ENCODE measurements at places on chromosomes 6 and 20.

- peak; percentile 33 for DNase-seq
Observed at GRCh38 chr6:7909323-7910276, 988 bp downstream of the TXNDC5 start.

DNA sequence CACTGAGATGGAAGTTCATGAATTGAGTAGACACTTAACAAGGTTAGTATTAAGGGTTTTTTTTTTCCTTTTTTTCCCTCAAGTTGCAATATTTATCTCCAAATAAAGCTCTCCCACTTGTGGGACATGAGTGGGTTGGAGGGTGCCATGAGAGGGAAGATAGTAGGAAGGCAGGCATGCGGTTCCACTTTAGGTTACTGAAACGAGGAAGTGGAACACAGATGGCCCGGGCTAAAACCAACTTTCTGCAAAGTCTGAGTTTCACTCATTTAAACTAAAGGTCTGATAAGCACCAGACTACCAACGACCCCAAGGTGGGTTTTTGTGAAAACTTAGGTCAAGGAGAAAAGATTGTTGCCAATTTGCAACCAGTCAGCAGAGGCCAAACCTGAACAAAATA lies 42.2 kb downstream of the TBC1D7 start:
- DNase-seq = no peak

- no peak for DNase-seq
Observed at GRCh38 chr6:117550078-117550600, 52.2 kb downstream of the GOPC start.

DNA sequence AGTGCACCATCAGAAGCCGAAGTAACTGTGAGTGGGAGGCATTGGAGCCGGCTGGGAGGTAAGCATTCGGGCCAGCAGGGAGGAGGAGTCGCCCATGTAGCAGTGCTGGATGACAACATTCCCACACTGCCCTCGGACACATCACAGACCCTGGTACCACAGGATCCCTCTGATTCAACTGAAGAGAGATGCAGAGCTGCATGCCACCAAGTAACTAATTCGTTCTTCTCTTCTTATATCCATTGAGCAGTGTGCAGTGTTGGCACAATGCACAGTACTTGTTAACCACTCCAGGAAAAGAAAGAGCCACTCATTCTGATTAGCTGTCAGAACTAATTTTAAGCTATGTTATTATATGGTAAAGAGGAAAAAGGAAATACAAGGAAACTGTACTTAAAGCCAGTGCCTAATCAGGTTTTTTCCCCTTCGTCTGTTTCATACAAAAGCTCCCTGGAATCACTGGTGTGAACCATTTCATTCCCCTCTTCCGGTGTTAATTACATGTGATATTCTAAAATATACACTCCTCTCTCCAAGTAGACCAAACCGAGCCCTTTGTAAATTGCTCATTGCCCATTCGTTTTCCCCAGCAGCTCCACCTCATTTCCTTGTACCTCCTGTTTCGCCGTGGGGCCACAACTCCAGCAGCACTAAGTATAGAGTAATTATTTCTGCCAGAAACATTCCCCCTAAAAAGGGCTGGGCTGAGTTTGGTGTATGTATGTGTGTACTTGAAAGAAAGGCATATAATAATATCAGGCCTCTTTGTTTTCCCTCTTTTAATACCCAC lies 32.4 kb upstream of the ADTRP start:
- no peak for DNase-seq

- DNase-seq = no peak
Observed at GRCh38 chr6:152341596-152341995, 295.6 kb downstream of the SYNE1 start.

GRCh38 chr20:41182296-41183212 lies 45.2 kb downstream of the PLCG1 start:
- no peak for DNase-seq

GRCh38 chr20:40865095-40865494 lies 163.5 kb upstream of the TOP1 start:
- DNase-seq = no peak

GRCh38 chr6:154763650-154764049 lies 30.4 kb downstream of the SCAF8 start:
- DNase-seq = no peak

GRCh38 chr6:155493694-155494143 lies 38.1 kb upstream of the NOX3 start:
- no peak for DNase-seq

- DNase-seq = no peak
Observed at GRCh38 chr20:39961637-39962244, 727.3 kb downstream of the MAFB start.

GRCh38 chr6:26561533-26562466 lies 23.6 kb downstream of the HMGN4 start:
- DNase-seq = no peak

- no peak for DNase-seq
Observed at GRCh38 chr6:48388044-48388443, 277.0 kb upstream of the PTCHD4 start.

DNA sequence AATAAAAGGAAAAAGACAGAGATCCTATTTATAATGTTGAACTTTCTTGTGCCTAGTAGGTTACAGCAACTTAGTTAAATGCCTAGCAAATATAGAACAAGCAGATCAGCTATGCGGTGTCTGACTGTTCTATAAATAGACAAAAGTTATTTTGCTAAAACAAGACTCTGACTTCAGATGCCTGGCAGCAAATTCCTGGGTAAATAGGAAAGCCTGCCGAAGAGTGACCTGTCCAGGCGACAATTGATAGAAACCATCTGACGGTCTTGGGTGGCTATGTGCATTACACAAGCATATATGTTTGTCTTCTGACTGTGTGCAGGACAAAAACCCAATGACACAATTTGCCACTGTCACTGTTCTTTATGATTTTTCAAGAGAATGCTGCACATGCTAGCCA lies 38.0 kb upstream of the PDE10A start:
- DNase-seq = no peak

- DNase-seq = no peak
Observed at GRCh38 chr6:47669684-47670513, 28.5 kb upstream of the ADGRF4 start.

- no peak for DNase-seq
Observed at GRCh38 chr6:135230711-135231468, 49.8 kb downstream of the MYB start.

- DNase-seq = no peak
Observed at GRCh38 chr6:166516251-166516884, 70.1 kb downstream of the RAMACL start.

DNA sequence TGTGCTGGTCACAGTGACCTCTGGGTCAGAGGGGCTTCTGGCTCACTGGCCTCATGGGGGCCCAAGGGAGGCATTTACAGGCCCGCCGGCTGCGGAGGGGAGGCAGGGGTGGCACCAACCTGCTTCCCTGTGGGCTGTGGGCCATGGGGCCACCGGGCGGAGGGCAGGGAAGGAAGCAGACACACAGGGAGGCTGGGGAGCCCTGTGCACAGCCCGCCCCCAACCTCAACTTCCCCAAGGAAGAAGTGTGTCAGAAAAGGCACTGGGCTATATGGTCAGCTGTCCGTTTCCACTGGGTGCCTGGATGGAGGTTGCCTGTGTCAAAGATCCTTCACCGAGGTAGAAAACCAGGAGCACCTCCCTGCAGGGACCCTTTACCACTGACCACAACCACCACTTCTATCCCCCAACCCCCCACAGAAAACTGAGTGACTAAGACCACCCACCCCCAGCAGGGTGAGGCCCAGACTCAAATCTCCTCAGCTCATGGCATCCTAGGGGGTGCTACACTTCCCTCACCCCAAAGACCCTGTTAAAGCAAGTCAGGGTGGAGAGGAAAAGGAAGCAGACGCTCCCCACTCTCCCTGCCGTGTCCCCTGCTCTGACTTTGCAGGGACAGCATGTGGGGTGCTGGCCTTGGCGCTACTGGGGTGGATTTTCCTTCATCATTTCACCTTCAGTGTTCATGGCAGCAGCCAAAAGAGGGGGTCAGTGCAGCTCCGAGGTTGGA lies 5.6 kb downstream of the CST3 start:
- no peak for DNase-seq

GRCh38 chr6:90319979-90320685 lies 23.5 kb upstream of the BACH2 start:
- no peak for DNase-seq

DNA sequence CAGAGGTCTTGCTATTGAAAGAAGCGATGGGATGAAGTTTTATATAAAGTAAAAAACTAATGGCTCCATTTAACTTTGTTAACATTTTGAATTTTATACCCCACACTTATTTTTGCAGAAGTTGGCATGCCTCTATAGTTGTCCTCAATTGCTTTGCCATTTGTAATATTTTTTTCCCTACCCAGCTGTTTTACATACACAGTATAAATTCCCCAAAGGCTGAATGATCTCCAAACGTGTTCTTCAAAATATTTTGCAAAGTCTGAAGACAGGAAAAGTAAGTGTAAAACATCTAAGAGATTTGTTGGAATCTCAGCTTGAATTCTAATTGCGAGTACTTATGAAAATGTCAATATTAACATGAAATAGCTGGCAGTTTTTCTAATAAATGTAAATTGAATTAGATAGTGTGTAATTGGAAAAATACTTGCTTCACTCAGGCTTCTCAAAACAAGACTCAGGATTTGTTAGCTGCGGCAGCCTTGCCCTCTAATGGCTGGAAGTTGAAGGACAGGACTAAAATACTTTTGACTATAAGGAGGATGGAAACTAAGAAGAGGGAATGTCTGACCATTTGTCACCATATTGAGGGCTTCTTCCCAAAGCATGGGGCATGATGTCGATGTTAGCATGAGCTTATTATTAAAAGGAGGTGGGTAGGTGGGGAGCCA lies 226.8 kb downstream of the UST start:
- DNase-seq = no peak

DNA sequence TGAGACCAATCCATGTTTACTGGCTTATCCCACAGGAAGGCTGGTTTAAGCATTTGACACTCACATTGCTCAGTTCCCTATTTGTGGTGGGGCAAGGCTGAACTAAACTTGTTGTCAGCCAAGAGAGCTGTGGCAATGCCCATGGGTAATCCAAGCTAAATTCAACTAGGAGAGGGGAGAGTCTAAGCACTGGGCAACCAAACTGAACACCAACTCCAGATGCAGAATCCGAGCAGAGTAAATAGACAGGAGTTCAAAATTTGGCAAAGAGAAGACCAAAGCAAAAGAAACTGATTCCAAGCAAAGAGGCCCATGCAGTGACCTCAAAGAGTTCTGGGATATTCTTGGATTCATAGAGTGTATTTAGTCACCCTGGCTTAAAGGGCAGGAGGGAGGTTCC lies 106.5 kb upstream of the NT5E start:
- DNase-seq = no peak

- no peak for DNase-seq
Observed at GRCh38 chr20:8309634-8310033, 177.6 kb downstream of the PLCB1 start.

GRCh38 chr6:129661536-129662405 lies 48.2 kb downstream of the ARHGAP18 start:
- no peak for DNase-seq

- no peak for DNase-seq
Observed at GRCh38 chr6:118930680-118931079, 4.3 kb downstream of the MCM9 start.

DNA sequence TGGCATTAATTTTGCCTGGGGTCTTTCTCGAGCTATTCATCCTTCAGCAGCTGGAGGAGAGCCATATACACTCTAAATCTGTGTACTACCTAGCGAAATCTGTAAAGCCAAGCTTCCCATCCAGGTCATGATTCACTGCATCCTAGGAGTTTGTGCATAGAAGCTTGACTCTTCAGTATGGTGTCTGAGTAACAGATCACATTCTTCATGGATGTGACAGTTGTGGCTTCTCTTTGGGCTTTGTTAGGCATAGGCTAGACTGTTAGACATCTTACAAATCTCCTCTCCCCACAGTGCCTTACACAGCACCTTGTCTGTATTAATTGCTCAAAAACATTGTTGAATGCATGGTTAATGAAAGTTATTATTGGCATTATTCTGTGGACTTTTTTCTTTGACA lies 177.0 kb downstream of the EYA4 start:
- DNase-seq = no peak

- DNase-seq = no peak
Observed at GRCh38 chr6:70282312-70282918, 20.5 kb downstream of the COL9A1 start.

DNA sequence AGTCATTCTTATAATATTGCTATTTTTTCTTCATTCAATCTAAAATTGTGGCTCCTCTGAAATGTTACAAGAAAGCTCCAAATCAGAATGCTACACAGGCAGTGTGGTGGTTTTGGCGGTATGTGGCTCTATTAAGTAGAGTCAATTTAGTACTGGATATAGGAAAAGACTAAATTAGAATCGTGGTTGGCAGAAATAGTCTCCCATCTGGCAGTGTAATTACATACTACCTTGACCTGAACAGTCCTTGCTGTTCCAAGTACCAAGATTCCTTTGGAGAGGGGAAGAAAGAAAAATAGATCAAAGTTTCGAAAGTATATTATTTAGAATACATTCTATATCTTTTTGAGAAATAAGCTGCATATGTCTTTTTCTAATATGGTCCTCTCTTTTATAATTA lies 78.2 kb downstream of the C6orf118 start:
- no peak for DNase-seq

DNA sequence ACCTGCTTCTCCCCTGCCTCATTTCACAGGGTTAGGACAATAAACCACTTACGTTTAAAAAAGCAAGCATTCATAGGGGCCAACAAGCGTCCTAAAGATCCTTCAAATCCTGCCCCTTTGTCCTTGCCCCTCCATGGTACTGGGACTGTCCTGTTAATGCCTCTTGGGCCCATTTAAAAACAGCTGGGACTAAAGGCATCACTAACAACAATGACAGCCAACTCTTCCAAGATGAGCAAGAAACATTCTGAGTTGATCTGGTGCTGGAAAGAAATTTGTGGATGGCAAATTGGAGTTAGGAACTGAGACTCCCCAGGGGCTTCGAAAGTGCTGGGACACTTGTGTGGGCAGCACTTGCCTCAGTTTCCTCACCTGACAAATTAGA lies 93.4 kb downstream of the ZMYND8 start:
- no peak for DNase-seq

- DNase-seq = no peak
Observed at GRCh38 chr6:11033825-11034224, 10.3 kb downstream of the ELOVL2 start.

DNA sequence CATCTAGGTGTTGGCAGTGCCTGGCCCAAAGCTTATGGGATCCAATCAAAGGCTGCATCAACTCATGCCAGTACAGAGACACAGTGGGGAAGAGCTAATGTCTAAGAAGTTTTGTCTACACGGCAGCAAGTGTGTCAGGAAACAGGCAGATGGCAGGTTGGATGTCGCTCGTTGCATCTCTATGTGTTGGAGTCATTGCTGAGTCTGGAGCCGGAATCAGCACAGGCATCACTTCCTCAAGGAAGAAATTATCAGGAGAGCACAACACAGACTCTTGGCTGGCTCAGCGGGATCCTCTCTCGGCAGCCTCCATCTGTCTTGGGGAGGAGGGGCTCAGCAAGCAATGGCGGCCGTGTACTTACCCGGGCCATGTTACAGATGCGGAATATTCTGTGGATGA lies 467.2 kb upstream of the CHD6 start:
- DNase-seq = no peak

Data from T-helper 1 cell (primary cell).